A549 treated with RU486 at 1 μM for 4 hours (cell line): ENCODE measurements at places on chromosomes 3 and 15. TPM values are rescaled to one million over a fixed set of nuclear protein-coding genes. Genes with fewer than 3 reads are reported as not detected.

The PCSK6 gene
- 8.1 to 11.0 TPM (median 10.5 TPM) in 5 replicates for total RNA-seq

The ACKR4 gene
- total RNA-seq: not detected in 5 replicates

The MUC13 gene
- total RNA-seq: 7.9 to 9.0 TPM (median 8.1 TPM) in 5 replicates

The NOX5 gene
- total RNA-seq: 0.19 to 0.38 TPM (median 0.29 TPM) in 5 replicates

The ADPRH gene
- total RNA-seq: 1.9 to 2.6 TPM (median 2.6 TPM) in 5 replicates

The NLGN1 gene
- total RNA-seq: not detected in 5 replicates

The CKMT1B gene
- 2.9 to 6.1 TPM (median 3.4 TPM) in 5 replicates for total RNA-seq

The FBXL22 gene
- 0.14 to 0.31 TPM (median 0.19 TPM) in 5 replicates for total RNA-seq

The UCN2 gene
- 7.3 to 10.3 TPM (median 8.6 TPM) in 5 replicates for total RNA-seq

The TNNC1 gene
- 1.2 to 1.6 TPM (median 1.3 TPM) in 5 replicates for total RNA-seq

The MKRN3 gene
- 1.1 to 3.3 TPM (median 2.3 TPM) in 5 replicates for total RNA-seq

The FRMD5 gene
- 3.8 to 5.1 TPM (median 4.4 TPM) in 5 replicates for total RNA-seq

The C3orf52 gene
- 10.3 to 16.3 TPM (median 14.1 TPM) in 5 replicates for total RNA-seq

The LNP1 gene
- total RNA-seq: 0.66 to 1.2 TPM (median 0.80 TPM) in 5 replicates

The TM4SF18 gene
- 27.6 to 49.8 TPM (median 45.8 TPM) in 5 replicates for total RNA-seq

The C3orf22 gene
- total RNA-seq: not detected in 5 replicates

The PLA1A gene
- total RNA-seq: 0.27 to 0.52 TPM (median 0.38 TPM) in 5 replicates

The ZNF620 gene
- 1.5 to 1.8 TPM (median 1.6 TPM) in 5 replicates for total RNA-seq

The PLSCR2 gene
- not detected in 5 replicates for total RNA-seq

The TEX55 gene
- not detected in 5 replicates for total RNA-seq

The PATL2 gene
- 0.07 to 0.14 TPM in 2 of 5 replicates, not detected in the others for total RNA-seq

The AMT gene
- total RNA-seq: 0.13 to 0.44 TPM (median 0.30 TPM) in 5 replicates

The RTP3 gene
- total RNA-seq: not detected in 5 replicates

The GHSR gene
- total RNA-seq: not detected in 5 replicates

The REC114 gene
- not detected in 5 replicates for total RNA-seq

The ACTRT3 gene
- total RNA-seq: 2.5 to 3.2 TPM (median 2.8 TPM) in 5 replicates

The KLHL40 gene
- not detected in 5 replicates for total RNA-seq

The LDHAL6B gene
- not detected in 5 replicates for total RNA-seq
